ENCODE measurements at places on chromosomes 12 and 14. TPM values are rescaled to one million over a fixed set of nuclear protein-coding genes. Genes with fewer than 3 reads are reported as not detected.

Gene OR4K17
- not detected for total RNA-seq

Gene PPP4R4
- not detected for total RNA-seq

Gene ASCL1
- total RNA-seq: not detected

Gene KRT6C
- not detected for total RNA-seq

Gene SLC38A2
- total RNA-seq: 618 TPM

Gene FSCB
- total RNA-seq: not detected

Gene TULP3
- 24.0 TPM for total RNA-seq

Gene KRT4
- total RNA-seq: not detected

Gene INHBC
- not detected for total RNA-seq

Gene AKAP6
- 0.51 TPM for total RNA-seq

Gene RNASE3
- total RNA-seq: not detected

Gene ALDH1L2
- 1.2 TPM for total RNA-seq

Gene C12orf42
- total RNA-seq: 0.05 TPM

Gene MRPL42
- total RNA-seq: 61.4 TPM

Gene PTPRB
- total RNA-seq: 169 TPM

Gene RAD9B
- 1.2 TPM for total RNA-seq

Gene CLEC14A
- 344 TPM for total RNA-seq

Gene KRT7
- 19.2 TPM for total RNA-seq

Gene LDHB
- total RNA-seq: 588 TPM

Gene NTS
- 6.1 TPM for total RNA-seq

Gene PWP1
- 118 TPM for total RNA-seq

Gene RFX4
- not detected for total RNA-seq

Gene MYO1H
- not detected for total RNA-seq

Gene LIN7A
- 0.19 TPM for total RNA-seq

Gene GZMB
- total RNA-seq: not detected

Gene PLEK2
- total RNA-seq: 1.4 TPM

Gene STON2
- 100 TPM for total RNA-seq

Gene NEK9
- total RNA-seq: 49.9 TPM

Gene ARMH4
- 2.0 TPM for total RNA-seq

Gene FLVCR2
- 15.8 TPM for total RNA-seq

Gene REP15
- 7.0 TPM for total RNA-seq

All from dermis blood vessel endothelial cell (primary cell).